ENCODE measurements at places on chromosomes 11 and 22. TPM values are rescaled to one million over a fixed set of nuclear protein-coding genes. Genes with fewer than 3 reads are reported as not detected.

The FUT4 gene
- 40.1 TPM for total RNA-seq

The SAA2 gene
- total RNA-seq, result not detected

The SEZ6L gene
- total RNA-seq, result 11.6 TPM

The MMP27 gene
- not detected for total RNA-seq

The MMP10 gene
- total RNA-seq, result 0.71 TPM

GRCh38 chr11:127616158-127616557 lies 615.6 kb upstream of the KIRREL3 start:
- no peak for DNase-seq

DNA sequence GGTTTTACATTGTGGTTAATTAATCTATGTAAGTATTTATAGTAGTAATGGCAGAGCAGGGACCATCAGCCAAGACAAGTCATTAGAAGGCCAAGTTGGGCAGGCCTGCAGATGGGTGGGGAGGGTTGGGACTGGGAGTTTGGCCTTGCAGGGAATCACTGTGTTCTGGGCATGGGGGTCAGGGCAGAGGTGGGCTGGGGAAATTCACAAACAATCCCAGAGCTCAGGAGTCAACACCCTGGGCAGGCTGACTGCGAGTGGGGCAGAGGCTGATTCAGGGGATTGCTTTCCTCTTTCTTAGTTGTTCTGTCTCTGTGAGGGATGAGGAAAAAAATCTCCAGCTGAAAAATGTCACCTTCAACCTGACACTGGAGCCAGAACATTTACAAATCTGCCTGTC lies 322.5 kb downstream of the NTM start:
- DNase-seq, result no peak

DNA sequence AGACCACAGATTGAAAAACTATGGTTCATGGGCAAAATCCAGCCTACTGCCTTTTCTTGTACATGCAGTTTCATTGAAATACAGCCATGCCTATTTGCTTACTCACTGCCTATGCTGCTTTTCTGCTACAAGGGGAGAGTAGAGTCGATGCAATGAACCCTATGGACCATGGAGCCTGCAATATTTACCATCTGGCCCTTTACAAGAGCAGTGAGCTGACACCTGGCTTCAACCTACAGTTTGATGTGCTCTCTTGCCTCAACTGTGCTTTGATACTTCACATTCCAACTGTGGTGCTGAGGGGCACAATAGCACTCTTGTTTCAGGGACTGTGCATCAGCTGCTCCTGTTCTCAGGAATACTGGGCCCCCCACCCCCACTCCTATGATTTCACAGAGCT lies 239.5 kb upstream of the SORL1-AS1 start:
- no peak for DNase-seq

- DNase-seq, result no peak
Measured at GRCh38 chr11:73640592-73640991, 5.8 kb upstream of the PLEKHB1 start.

DNA sequence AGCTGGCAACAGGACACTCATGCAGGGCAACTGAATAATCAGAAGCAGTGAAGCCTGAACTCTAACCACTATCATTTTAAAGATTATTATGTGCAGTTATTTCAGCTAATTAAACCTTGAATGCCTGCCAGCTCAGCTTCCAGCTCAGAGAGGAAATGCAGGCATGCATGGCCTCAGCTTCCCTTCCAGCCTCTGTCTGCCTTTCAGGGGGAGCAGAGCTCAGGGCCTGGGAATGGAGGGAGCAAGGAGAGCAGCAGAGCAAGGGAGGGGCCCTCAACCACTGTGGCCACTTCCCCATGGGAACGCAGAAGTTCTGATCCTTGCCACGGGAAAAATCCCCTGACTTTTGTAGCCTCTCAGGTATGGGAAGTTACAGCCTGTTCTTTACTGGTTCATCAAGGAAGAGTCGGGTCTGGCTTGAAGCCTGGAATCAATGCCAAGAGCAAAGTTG lies 32.5 kb upstream of the APLNR start:
- no peak for DNase-seq

GRCh38 chr22:27242917-27243589 lies 558.5 kb downstream of the MN1 start:
- no peak for DNase-seq

- peak; percentile 88 for DNase-seq
Measured at GRCh38 chr22:29306835-29307595, 565 bp downstream of the GAS2L1 start.

DNA sequence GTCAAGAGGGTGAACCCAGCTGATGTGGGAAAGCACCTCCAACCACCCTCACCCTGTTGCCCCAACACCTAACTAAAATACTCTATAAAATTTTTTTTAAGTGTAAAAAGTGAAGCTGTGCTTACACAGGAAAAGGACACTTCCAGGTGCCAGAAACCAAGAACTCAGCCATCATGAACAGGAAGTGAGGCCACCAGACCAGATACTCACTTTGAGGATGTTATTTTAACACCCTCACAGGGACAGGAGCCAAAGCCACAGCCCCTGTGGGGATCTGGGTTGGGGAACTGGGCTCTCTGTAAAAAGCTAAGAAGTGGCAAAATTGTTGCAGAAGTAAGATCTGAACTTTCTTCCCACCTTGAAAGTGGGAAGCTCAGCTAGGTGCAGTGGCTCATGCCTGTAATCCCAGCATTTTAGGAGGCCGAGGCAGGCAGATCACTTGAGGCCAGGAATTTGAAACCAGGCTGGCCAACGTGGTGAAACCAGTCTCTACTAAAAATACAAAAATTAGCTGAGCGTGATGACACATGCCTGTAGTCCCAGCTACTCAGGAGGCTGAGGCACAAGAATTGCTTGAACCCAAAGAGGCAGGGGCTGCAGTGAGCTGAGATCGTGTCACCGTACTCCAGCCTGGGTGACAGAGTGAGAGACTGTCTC lies 3.8 kb downstream of the RSPH14 start:
- DNase-seq, result no peak

DNA sequence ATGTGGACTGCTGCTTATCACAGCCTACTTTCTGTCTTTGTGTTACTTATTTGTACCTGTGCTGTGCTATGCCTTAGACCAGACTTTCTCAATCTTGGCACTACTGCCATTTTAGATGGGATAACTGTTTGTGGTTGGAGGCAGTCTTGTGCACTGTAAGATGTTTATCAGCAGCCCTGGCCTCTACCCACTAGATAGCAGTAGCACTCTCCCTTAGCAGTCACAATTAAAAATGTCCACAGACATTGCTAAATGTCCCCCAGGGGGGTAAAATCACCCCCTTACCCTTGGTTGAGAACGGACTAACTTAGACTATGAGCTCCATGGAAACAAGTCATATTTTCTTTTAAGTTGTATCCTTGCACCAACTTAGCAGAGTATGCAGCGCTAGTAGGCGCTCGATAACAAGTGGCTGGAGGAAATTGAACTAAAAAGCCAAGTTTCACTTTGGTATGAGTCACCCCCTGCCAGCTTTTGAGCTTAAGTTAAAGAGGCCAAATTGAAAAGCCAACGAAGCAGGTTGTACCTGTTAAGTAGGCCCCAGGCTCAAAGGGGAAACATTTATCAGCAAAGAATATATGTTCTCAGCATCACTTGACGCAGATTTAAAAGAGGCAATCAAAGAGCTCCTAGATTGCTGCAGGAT lies 304.8 kb upstream of the SORL1-AS1 start:
- no peak for DNase-seq

DNA sequence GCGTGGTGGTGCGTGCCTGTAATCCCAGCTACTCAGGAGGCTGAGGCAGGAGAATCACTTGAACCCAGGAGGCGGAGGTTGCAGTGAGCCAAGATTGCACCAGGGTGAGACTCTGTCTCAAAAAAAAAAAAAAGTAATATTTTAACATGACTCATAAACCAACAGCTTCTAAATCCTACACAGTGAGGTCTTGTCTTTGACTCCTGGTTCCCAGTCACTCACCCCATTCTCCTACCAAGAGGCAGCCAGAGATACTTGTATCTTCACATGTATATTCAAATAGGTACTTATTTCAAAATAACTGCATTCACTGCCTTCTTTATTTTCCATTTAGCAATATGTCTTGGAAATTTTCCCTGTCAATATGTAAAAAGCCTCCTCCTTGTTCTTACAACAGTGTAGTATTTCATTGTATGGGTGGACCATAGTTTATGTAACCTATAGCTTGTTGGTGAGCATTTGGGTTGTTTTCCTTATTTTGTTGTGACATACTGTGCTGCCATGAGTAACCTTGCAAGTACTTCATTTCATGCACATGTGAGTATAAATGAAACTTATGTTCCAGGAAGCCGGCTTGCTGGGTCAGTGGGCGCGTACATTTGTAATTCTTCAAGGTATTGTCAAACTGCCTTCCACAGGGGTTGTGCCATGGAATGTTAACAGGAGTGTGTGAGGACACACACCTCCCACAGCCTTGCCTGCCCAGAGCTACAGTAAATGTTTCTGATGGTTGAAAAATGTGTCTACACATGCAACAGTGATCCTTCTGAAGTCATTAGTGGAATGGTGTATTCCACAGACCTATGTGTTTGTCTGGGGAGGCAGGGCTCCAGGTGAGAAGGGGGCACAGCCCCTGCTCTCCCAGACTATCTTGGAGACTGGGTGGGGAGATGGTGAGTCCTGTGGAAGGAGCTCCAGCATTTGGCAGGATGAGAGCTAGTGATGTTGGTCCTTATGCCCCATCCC lies 47.9 kb downstream of the OSBP2 start:
- DNase-seq, result no peak

DNA sequence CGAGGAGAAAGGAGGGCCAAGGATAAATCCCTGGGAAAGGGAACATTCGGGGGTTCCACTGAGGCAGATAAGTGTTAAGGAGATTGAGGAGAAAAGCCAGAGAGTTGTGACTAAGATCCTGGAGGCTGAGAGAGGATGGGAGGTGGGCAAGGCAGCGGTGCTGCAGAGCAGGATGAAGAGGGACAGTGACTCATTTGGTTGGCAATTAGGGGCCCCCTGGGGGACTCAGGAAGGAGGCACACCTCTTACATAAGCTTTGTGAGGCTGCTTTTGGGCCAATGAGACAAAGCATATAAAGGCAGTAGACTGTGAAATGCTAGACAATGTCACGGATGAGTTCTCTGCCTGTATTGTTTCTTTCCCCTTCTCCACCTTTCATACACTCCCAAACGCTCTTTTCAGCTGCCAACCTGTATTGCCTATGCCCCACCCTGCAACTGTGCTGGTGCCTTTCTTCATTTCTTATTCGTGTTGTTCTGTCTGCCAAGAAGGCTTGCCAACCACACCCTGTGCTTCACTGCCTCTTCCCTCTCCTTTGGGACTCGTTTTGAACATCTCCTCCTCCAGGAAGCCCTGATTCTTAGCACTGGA lies 246.8 kb upstream of the KIRREL3 start:
- no peak for DNase-seq

DNA sequence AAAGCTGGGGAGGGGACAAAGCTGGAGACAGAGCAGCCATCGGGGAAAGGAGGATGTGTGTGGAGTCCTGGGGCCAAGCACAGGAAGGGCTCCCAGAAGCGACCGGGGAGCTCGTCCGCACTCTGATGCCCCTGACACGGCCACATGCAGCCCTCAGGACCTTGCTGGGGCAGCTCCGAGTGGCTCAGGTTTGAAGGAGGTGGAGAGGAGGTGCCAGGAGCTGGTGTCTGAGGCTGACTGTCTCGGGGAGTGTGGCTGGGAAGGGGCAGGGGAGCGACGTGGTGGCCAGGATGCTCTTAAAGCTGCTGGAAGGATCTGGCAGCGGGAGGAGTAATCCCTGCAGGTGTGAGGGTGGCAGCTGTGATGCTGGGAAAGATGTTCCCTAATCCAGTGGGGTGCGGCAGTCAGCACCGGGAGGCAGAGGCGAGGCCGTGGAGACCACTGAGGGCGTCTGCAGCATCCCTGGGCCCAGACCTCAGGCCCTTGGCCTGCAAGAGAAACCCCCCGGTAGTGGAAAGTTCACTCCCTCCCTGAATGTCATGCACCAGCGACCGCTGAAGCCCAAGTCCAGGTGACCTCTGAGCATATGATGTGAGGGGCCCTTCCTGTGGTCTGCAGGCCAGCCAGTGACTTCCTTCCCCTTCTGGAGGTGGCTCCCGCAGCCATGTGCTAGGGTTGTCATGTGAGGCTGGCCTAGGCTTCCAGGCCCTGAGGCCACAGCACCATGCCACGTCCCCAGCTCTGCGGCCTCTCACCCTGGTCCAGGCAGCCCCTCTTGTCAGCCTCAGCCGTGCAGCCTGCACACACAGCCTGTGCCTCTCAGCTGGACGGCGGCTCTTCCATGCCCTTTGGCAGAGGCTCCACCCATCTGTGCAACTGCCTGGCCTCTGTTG lies 17.2 kb upstream of the CTSD start:
- no peak for DNase-seq

DNA sequence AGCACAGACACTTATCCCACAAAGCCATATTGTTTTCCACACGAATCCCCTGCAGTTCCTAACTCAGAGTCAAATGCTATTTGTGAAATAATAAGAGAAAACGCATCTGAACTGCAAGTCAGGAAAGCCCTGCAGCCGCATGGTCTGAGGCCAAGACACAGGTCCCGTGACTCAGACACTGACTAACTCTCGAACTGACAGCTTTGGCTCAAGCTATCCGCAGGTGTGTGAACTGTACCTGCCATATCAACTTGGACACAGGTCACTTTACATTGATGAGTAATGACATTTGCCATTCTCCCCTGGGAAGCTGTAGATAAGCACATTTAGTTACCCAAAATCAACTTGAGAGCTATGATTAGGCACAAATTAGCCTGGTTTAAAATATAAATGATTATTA lies 34.9 kb upstream of the NFRKB start:
- DNase-seq, result no peak

DNA sequence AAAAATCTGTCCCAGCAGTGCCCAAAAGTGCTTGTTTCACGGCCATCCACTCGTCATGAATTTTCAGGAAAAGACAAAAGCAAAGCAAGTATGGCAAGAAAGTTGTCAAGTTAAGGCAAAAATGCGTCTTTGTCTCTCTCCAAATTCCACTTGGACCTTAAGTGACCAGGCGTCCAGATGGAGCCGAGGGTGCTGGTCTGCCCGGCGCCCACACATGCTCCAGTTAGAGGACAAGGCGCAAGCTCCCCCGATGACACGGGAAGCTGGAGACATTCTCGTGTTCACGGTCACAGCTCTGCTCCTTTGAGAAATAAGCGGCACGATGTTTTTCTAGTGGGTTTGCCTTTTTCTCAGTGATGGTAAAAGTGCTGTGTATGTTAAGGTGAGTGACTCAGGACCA lies 219.0 kb downstream of the BRD1 start:
- DNase-seq, result no peak

DNA sequence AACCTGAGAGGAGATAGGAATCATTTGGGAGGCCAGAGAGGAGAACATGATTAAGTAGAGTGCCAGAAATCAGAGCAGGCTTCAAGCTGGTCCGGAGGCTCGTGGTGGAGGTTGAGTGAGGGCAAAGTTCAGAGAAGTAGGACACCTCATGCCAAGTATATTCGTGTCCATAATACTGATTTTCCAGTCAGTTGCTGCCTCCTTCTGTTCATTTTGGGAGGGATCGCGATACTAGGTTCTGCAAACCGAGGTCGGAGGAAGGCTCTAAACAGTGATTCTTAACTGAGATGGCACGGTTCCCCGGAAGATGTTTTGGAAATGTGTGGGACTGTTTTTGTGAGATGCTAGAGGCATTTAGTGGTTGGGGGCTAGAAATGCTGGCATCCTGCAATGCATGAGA lies 13.6 kb upstream of the CD3E start:
- no peak for DNase-seq

Data from type B pancreatic cell (in vitro differentiated cells).